ENCODE measurements at places on chromosomes 7 and 10.

DNA sequence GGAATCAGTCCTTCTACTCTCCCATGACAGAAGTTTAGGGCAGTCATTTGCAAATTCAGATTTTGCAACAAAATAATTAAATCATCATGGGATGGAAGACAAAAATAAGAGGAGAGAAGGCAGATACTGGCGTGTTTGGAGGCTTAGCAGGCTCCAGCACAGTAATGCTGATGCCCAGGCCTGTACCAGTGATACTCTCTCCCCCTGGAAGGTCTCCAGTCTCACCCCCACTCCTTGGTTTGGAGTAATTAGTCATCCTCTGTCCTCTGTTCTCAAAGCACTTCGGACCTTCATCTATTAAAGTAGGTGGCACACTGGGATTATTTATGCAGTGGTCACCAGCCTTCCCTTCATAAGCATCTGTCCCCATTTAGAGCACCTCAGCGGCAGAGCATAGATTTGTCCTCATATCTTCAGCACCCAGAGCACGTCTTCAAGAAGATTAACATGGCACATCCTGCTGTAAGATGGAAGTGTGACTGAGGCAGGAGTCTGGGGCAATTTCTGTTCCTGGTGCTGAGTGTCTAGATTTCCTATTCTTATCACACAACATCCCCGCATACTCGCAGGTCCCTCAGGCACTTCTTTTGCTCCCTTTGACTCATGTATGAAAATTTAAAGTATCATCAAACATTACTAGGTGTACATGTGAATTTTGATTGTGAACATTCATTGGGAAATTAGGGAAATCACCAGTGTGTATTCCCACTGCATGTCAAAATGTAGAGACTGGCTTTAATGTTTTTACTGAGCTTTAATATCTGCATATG lies 31.3 kb upstream of the TRIL start:
- DNase-seq: no peak

DNA sequence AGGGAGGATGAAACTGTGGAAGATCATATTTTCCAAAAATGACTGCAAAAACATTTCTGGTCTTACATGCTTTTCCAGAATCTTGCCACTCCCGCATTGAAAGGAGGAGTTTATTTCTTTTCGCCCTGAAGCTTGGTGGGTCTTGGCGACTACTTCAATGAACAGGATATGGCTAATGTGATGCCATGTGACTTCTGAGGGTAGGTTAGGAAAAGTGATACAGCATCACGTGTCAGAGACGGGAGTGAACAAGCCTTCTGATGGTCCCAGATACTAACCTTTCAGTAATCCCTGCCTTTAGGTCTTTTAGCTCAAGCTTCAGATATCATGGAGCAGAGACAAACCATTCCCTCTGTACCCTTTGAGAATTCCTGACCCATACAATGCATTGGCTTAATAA lies 192.2 kb upstream of the HPS1 start:
- DNase-seq: no peak

- DNase-seq: no peak
Observed at GRCh38 chr7:79668292-79668691, 214.8 kb upstream of the MAGI2 start.

DNA sequence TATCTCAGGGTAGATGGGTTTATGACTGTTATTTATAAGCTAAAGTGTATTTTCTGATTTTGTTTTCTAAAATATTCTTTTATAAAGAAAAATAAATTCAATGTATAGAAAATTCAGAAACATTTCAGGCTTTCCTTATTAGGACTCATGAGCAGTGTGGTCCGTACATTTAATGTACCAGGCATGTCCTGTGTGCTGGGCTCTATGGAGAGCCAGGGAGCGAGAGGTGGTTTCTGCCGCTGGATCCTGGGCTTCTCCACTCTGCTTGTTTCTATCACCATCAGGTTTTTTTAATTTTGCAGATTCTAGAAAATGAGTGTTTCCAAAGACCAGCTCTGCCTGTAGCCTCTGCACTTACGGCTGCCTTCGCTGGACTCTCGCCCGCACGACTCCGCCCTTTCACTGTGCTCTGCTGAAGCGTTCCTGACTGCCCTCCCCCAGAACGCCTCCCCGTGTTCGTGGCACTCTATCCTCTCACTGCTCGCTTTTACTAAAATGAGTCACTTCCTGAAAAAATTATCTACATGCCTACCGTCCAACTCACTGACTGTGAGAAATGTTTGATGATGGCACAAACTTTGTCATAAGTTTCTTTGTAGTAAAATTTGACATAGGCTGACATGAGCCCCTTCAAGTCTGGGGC lies 188.5 kb downstream of the ZMYND11 start:
- DNase-seq: peak; percentile 47

DNA sequence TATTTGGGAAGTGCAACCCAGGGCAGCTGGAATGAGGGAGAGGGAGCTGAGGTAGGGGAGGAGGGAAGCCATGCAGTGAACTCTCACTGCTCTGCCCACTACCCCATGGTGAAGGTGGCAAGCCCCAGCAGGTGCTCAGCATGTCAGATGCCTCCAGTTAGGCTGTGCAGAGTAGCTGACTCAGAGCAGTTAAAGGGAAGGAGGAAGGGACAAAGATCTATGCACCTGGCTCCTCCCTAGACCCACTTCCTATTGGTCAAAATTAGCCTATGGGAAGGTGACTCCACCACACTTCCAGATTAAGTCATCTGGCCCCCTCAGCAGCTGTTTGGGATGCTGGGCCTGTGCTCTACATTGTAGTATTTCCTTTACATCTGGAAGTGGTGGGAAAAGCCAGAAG lies 125.7 kb upstream of the MTPN start:
- DNase-seq: no peak

GRCh38 chr10:100020142-100020885 lies 10.6 kb upstream of the DNMBP start:
- no peak for DNase-seq

GRCh38 chr10:17685233-17685840 lies 41.4 kb downstream of the STAM start:
- DNase-seq: peak; percentile 60

DNA sequence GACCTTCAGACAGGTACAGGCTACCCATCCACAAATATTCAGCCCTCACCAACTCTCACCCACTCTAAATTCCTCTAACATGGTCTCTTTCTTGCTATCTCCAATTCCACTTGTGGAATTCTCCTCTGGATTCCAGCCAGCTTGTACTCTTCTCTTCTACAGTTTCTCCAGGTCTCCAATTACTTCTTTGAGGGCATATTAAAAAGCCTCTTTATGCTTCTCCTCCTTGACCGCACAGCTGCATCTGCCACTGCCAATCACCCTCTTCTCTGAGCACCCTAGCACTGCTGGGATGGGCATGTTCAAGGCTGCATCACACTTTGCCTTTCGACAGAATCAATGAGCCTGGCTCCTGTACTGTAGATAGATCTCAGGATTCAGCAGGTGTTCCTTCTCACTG lies 101.5 kb upstream of the ANKRD1 start:
- DNase-seq: no peak

- DNase-seq: no peak
Observed at GRCh38 chr7:35550831-35551230, 144.1 kb downstream of the HERPUD2 start.

DNA sequence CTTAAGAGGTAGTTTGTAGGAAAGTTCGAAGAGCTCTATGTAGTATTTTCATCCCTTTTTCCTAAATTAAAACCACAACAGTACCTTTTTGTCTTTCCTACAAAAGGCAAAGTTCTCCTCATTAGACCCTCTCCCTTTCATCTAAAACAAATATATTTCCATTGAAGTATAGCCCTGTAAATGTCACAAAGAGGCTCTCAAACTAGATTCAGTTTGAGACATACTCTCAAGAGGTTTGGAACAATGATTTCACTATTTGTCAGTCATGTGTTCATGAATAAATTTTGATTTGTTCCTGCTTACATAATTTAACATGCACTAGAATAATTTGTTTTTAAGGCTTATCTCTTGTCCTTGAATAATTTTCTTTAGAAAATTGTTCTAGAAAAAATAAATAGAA lies 12.2 kb downstream of the TAS2R16 start:
- DNase-seq: no peak

DNA sequence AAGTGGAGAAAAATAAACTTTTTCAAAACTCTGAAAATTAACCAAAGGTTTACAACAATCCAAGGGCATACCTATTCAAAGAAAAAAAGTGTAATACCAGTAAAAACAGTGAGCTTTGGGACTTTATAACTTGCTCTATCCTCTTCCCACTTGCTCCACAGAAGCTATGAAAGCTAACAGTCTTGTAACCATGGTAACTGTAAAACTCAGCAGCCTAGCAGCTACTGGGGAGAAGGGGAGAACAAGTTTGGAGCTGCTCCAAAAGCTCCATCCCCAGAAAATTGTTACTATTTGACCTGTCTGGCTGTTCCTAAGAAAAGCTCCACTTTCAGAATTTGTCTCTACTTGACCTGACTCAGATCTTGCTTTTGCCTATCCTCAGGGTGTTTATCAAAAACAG lies 191.5 kb downstream of the OTUD1 start:
- no peak for DNase-seq

- DNase-seq: no peak
Observed at GRCh38 chr7:36653663-36654355, 70.5 kb downstream of the AOAH start.

DNA sequence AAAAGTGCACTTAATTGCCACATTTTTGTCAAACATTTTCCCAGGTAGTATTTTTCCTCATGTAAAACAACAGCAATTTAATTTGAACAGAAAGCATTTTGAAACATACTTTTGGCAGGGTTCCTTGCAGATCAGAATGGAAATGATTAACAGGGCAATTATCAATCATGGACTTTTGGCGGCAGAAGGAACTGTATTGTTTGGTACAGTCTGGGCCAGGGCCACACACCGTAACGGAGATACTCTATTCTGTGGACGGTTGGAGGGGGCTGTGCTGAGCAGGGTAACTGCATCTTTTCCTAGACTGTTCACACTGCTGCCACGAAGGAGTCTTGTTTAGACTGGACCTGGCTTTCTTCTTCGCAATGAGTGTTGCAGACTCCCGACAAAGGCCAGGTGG lies 62.3 kb downstream of the EGFR start:
- DNase-seq: no peak

DNA sequence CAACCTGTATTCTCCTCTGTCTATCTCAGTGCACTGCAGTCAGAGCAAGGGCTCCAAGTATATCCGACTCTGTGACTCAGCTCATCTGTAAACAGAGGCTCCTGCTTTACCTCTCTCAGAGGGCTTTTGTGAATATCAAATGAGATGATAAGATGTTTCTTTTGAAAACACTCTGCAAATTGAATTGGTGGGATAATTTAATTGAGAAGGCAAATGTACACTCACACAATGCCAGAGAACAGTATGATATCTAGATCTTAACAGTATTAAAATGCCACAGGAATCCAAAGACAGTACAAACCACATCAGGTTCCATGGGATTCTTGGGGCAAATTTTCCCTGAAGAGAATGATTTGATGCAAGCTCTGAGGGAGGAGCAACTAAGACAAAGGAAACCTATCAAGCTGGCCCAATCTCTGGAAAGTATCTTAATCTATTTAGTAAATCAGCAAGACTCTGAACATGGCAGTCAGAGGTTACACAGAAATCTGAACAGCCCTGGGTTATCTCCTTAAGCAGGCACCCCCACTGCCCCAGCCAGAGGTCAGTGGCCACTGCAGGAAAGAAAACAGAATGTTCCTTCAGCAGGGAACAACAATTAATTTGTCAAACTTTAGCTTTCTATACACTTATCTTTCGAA lies 45.9 kb downstream of the DOCK4 start:
- DNase-seq: no peak

DNA sequence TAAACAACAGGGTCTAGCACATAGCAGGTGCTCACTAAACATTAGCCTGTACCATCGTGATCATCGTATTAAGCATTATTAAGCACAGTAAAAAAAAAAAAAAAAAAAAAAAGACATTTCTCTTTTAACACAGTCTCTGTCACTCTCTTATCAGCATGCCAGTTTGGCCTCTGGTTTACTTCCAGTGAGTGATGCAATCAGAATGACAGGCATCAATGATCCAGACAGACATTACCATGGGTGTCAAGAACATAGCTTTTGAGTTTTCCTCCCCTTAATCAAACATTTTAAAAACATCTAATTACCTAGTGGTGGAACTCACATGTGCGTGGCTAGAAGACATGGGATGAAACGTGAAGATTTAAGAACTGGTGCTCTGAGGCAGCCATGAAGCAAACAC lies 115.8 kb downstream of the CTTNBP2 start:
- no peak for DNase-seq

DNA sequence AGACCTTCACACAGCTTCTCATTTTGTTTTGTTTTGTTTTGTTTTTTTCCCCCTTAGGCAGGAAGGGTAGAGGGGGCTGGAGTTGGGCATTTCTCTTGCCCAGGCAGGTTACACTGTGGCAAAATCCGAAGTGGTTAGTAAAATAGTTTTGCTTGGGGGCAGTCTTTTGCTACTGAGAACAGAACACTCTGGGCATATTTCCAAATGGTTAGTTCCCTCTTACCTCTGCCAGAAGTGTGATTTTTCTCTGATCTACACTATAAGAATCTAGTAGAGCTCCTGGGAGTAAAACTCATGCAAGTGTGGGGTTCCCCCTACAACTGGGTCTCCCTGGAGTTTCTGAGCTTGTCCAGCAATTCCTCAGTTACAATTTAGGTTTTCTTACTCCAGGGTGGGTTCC lies 61.7 kb downstream of the NPS start:
- no peak for DNase-seq

DNA sequence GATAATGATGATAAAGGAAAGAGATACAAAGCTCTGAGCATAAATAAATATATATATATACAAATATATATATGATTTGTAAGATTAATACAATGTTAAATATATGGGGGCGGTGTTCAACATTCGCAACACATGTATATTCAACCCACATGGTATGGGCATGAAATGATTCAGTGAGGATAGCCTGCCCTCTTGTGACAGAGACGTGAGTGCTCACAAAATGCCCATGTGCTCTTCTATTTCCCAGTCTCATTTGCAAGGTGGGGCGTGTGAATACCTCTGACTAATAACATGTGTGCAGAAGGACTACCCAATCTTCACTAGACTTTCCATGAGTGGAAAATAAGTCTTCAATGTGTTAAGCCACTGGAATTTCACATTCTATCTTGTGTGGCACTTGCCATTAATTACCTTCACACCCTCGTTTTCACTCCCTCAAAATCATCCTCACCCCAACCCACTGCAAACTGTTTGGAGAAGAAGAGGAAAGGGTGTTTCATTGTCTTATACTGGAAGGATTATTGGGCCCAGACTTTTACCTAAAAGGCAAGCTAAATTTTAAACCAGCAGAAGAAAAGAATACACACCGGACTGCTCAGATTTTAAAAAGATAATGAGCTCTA lies 26.9 kb downstream of the ASAH2 start:
- DNase-seq: peak; percentile 28

DNA sequence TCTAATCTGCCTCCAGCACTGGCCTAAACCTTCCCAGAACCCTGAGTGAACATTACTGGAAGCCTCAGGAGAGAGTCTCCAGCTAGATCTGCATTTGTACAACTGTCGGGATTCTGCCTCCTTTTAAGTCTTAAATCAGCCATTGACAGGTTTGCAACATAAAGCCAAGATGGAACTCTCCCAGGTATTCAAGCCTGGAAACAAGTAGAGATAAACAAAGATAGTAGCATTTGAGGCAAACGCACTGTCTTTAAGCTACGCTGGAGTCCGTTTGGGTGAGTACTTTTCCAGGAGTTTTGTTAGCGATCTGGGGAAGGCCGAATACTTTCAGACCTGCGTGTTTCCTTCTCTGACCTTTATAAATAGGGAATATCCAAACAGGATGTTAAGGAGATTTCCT lies 317.2 kb upstream of the FZD8 start:
- DNase-seq: no peak
